ENCODE measurements at places on chromosomes 12 and 14.

DNA sequence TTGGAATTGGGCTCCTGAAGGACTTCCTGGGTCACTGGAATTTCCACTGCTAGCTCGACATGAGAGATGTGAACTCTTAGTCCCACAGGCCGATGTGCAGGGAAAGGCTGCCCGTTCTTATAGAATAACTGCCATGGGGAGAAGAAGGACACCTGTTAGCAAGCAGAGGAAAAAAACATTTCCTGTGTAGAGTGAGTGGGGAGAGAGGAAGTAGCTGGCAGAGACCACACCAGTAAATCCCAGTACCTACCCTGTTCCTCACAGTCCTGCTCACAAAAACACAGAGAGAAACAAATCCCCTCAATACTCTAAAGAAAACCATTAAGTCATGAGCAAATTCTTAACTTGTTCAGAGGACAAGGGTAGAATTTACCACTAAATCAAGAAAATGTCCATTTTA lies 29.5 kb downstream of the AREL1 start:
- DNase-seq, result no peak

- no peak for DNase-seq
These were observed 75.1 kb upstream of the ST8SIA1 start for GRCh38 chr12:22409377-22410164.

GRCh38 chr14:58138714-58139482 lies 13.1 kb downstream of the ARMH4 start:
- no peak for DNase-seq

GRCh38 chr14:54343272-54344121 lies 53.3 kb upstream of the CDKN3 start:
- peak; percentile 44 for DNase-seq

DNA sequence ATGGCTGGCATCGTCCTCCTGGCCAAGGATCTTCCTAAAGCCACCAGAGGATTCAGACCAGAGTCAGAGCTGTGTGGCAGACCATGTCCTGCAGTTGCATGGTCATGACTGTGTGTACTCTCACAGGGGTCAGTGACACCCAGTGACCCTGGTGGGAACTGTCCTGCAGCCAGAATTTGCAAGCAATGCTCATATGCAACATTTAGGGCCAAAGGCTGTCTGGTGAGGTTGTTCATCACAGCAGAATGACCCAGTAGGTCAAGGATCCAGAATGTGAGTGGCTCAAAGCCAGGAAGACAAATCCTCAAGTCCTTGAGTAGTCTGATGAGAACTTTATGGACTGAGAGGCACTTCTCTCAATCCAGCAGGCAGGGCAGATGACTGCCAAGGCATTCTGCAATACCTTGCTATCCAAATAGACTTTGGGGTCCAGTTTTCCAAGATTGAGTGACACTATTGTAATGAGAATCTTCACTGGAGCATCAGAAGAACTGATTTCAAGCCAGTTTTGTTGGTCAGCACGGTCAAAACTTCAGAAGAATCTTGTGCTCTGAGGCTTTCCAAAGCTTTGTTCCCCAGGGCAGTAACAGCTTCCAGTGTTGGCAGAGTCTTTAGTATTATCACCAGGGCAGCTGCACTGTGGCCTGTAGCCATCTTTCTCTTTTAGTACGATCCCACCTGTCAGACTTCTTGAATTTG lies 122.0 kb downstream of the PTCSC3 start:
- no peak for DNase-seq

DNA sequence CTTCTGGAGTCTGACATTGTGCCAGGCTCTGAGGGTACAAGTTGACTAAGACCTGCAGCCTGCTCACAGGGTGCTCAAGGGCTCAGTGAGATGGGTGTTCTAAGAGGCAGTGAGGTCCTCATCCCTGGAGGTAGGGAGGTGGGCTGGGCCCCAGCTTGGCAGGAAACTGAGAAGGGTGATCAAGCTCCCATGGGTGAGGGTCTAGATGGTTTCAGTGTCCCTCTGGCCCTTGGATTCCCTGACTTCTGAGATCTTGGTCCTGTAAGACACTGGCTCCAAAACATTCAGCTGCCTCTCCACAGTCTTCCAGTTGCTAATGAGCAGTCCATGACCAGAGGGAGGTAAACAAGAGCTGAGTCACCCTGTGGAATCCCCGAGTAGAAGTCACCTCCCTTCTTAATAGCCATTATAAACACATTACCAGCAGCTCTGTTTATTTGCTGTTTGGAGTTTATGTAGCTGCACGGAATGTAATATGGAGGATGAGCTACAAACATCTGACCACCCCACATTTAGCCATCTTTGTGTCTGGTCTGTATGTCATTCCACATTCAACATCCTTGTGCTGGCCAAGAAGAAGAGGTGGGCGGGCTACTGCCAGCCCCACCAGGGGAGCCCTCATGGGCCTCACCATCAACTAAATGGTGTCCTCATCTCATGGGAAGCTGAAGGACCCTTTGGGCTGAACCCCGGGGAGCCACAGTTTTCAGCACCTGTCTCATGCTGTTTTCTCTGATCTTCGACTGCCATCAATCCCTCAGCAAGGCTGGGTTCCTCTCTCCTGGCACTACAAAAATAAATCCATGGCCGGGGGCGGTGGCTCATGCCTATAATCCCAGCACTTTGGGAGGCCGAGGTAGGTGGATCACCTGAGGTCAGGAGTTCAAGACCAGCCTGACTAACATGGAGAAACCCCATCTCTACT lies 37.2 kb upstream of the BDKRB2 start:
- DNase-seq, result peak; percentile 83

DNA sequence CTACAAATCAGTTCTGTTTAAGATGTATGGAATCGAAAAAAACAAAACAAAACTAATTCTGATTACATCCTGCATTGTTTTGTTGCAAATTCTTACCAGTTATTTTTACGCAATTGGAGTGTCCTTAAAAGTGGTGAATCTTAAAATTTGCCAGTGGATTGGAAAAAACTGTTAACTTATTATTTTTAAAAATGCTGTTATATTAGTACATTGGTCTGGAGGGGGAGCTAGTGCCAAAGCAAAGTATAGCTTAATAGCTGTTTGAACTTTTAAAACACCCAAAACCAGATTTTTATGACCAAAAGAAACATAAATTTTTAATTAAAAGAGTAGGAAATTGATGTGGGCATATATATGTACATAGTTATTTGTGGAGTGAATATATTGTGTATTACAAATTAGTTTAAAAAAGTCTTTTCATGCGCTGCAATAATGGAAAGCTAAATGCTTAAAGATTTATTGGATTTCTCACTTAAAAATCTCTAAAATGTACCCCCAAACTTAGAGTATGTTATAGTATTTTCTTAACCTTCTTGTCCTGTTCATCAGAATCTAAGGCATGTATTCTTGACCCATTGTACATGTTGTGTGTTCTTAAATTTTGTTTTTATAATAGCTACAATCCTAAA lies 2.5 kb downstream of the FUT8 start:
- no peak for DNase-seq

DNA sequence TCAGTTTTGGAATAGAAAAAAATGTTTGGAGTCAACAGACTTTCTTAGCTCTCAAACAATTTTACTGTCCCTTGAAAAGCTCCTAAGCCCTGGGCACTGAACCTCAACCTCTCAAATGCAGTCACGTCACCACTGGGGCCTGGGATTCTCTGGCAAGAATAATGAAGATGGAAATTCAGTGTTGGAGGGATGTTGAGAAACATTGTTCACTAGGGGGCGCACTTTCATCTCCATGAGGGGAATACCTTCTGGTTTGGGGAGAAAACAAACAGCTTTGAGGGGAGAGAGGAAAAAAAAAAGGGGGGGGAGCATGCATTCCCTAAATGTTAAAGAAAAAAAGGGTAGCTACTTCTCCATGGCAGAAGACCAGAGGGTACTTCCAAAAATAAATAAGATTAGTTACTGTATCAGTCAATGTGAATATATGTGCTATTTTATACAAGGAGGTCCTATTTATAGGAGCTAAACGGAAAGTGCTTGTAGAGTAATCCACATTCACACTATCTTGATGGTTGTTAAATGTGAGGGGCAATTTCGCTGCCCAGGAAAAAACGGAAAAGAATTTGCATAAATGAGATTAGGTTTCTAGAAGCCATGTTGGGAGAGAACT lies 5.8 kb upstream of the TBPL2 start:
- DNase-seq, result peak; percentile 69

DNA sequence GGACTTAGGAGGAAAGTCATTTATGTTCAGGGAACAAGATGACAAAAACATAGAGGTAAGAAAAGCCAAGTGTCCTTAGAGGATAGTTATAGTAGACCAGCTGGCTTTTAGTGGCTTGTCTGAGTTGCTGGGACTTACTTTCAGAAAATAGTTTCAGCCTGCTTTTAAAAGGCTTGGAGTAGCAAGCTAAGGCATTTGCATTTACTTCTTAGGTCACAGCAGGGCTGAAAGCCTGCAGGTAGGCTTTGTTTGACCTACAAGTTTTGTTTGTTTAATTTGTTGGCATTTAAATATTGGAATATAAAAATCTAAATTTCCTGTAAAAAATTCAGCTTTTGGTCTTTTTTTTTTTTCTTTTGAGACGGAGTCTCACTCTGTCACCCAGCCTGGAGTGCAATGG lies 5.1 kb downstream of the ACSS3 start:
- DNase-seq, result no peak

DNA sequence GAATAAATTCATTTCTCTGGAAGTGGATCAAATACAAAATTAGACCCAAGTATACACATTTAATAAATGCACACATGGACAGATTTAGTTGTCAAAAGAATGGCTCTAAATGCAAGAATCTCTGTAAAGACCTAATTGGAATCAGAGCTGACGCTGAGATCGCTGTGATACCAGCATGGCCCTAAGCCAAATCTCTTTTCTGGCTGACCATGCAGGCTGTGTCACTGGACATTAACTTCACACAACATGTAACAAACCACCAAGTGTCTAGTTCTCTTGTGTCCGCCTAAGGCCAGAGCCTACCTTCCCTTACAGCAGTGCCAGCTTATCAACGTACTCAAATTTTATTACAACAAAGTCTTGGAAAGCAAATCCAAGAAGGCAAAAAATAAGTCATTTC lies 127.5 kb downstream of the MED13L start:
- no peak for DNase-seq

DNA sequence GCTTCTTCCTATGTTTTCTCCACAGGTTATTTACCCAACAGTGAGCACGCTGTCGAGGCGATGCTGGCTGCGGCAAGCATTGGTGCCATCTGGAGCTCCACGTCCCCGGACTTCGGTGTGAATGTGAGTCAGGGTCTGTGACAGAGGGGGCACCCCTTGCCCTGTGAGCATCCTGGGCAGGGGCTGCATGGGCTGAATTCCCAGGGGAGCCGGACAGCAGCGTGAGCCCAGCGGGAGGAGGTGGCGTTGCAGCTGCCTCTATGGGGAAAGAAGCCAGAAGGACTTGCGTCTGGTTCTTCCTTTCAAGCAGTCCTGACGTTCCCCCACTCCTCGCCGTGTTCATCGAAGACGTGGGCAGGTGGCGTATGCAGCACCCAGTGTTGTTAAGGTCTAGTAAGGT lies 26.2 kb downstream of the AACS start:
- DNase-seq, result no peak

GRCh38 chr14:68547305-68548193 lies 245.3 kb downstream of the ZFP36L1 start:
- DNase-seq, result peak; percentile 85

DNA sequence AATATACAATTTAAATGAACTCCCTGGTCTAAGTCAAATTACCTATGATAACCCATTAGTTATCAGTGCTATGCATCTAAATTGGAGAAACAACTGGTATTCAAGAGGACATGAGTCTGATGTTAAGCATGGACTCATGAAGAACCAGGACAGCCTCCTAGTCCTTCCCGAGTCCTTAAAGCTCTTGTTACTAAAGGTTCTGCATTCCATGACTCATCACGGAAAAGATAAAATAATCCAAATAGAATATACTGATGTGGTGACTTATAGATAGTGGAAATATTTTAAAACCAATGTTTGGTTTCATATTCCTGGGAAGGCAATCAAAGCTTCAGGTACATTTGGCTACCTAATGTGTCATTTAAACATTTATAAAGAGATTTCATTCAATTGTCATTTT lies 117.2 kb upstream of the PMCH start:
- no peak for DNase-seq

GRCh38 chr14:60684203-60684602 lies 34.9 kb upstream of the SIX1 start:
- no peak for DNase-seq

GRCh38 chr12:70907412-70907811 lies 13.1 kb downstream of the PTPRR start:
- no peak for DNase-seq

DNA sequence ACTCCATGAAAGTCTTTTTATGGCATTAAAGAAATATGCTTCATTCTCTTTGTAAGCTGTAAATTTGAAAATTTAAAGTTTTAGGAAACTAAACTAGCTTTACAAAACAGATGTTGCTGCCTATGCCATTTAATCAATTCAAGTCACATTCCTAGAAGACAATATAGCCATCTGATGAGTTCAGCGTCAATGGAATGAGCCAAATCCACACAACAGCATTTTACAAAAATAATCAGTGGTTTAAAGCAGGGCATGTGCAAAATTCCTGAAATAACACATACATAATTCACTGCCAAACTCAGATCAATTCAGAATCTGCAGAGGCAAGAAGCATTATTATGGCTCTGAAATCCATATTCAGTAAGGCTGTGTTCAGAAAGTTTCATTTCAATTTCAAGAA lies 75.6 kb downstream of the MED13L start:
- no peak for DNase-seq

DNA sequence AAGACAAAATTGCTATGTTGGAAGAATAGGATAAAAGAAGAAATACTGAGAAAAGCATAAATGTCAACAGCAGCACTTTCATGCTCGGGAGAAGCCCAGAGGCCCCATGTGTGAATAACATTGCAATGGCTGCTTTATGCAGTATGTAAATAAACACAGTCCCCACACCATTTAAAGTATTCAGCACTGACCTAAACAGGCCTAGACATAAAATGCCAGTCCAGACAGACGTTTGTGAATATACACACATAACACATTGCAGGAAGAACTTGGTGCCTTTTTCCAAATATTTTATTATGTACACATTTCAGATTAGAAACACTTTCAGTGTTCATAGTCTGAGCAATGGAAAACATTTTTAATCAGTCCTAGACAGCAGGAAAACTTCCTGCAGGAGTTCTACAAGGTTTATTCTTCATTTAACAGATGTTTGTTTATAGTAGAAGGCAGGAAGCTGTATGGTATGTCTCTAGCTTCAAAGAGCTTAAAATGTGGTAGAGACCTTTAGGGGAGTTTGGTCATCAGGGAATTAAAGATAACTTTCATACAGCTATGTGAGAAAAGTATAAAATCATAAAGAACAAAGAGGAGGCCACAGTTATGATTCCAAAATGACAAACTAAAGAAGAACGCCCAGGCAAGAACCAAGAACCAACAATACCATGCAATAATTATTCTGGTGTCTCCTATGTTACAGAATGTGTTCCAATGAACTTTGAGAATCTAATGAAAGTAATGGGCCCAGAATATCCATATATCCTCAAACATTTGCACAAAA lies 30.6 kb upstream of the SLC38A2 start:
- DNase-seq, result no peak

DNA sequence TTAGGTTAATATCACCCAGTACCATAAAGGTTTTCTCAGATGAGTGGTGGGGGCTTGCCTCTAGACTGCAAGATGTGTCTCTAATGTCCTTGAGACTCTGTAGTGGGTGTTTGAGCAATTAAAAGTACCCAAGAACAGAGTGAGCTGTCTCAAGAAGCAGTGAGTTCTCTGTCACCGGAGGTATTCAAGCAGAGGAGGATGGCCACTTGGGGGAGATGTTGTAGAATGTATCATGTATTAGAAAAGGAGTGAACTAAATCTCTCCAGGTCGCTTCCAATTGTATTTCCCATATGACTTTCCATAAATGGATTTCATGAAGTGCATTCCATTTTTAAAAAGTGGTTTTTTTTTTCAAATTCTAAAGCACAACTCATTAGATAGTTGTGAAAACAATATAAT lies 35.0 kb downstream of the SLC17A8 start:
- no peak for DNase-seq

Measured in HFF-Myc (cell line).